ENCODE measurements at places on chromosomes 1 and 21. TPM values are rescaled to one million over a fixed set of nuclear protein-coding genes. Genes with fewer than 3 reads are reported as not detected.

DNA sequence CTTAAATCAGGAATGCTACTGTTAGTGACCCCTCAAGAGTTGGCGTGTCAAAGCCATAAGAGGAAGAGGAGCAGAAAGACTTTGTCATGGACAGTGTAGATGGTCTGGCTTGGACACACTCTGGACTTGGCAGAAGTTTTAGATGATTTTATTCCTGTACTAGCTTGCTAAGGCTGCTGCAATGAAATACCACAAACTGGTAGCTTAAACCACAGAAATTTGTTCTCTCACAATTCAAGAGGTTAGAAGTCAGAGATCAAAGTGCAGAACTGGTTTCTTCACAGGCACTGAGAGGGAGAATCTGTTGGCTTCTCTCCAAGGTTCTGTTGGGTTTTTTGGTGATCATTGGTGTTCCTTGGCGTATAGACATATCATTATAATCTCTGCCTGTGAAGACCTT is 869.8 kb upstream of the B3GALT2 start:
- no peak for DNase-seq

DNA sequence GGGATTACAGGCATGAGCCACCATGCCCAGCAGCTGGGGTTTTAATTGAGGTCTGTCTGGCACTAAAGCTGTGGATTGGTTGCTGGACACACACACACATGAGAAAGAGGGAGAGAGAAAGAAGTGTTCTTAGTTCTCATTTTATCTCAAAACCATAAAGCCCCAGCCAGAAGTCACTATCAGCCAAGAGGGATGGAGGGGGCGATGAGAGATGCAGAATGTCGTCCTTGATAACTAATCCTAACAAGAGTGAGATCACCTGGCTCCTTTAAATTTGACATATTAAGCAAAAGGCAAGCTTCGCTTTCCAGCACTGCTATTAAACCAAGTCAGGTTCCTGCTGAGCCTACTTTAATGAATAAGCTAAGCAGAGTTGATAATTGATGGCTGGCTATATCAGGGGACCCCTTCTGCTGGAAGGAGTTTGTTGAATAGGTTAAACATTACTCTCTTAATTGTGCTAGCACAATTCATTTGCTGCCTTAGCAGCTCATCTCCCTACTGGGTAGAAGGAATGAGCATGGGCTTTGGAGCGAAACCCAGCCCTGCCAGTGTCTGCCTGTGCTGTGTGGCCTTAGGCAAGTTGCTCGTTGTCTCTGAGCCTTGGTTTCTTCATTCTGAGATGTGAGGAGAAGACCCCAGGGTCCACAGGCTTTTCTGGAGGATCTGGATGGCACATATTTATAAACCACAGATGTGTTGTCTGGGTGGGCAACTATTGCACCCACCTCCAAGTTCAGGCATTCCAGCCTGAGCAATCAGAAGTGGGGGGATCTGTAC is 50.8 kb downstream of the ALPL start:
- DNase-seq, result no peak

- peak; percentile 35 for DNase-seq
These were observed 214.1 kb downstream of the NUF2 start for GRCh38 chr1:163535807-163536206.

DNA sequence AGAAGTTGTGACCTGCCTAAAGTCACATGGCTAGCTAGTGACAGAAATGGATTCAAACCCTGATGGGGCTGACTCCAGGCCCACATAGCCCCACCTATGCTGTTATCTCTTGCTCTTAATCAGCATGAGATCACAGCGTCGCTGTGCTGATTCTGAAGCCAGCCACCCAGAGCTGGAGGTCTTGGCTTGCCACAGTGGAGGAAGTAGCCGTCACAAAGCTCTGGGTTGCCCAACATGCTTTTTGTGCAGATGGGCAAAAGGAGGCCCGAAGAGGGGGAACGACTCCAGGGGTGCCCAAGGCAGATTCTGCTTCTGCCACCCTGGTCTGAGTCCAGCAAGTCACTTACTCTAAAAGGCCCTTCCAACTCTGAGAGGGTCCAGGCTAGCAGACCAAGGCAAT is 14.7 kb upstream of the MFSD2A start:
- DNase-seq, result no peak

- no peak for DNase-seq
These were observed 51.7 kb downstream of the SKI start for GRCh38 chr1:2279817-2280216.

TMEM240 gene
- total RNA-seq, result 3.5 TPM

FMN2 gene
- 0.27 TPM for total RNA-seq

DNA sequence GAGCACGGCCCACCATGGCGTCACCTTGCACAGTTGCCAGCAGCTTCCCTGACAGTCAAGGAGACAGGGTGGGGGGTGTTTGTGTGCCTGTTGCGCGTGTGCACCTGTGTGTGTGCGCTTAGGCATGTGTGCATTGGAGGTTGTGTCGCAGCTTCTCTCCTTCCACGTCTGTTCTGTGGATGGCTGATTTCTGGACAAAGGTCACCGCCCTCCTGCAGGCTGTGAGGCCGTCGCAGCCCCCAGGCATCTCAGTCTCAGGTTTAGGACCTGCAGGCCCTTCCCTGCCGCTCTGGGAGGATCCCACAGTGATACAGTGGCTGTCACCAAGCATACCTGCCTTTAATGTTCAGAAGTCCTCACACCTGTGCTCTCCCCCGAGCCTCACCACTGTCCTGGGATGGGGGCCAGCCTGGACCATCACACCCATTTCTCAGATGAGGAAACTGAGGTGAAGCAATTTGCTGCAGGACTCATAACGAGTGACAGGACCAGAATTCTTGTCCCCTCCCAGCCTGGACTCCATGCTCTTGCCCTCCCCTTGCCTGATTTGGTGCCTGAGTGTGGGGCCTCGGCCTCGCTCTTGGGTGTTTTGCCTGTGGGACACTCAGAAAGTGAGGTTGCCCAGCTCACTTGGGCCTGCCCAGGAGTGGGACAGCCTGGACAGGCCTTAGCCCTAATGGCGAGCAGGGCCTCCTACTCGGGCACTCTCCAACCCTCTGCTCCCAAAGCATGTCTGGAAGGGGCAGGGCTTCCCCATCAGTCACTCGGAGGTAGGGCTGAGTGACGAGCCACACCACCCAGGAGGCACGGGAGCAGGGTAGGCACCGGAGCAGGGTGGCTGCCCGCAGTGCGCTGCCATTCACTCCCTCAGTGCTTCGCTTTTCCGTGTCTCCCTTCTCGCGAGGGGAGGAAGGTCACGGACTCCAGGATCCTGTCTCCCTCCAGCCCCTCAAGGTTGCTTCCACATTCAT is 22.6 kb downstream of the COQ8A start:
- no peak for DNase-seq

KLHDC9 gene
- total RNA-seq, result 1.0 TPM

CRYBG2 gene
- total RNA-seq, result 0.22 TPM

DNA sequence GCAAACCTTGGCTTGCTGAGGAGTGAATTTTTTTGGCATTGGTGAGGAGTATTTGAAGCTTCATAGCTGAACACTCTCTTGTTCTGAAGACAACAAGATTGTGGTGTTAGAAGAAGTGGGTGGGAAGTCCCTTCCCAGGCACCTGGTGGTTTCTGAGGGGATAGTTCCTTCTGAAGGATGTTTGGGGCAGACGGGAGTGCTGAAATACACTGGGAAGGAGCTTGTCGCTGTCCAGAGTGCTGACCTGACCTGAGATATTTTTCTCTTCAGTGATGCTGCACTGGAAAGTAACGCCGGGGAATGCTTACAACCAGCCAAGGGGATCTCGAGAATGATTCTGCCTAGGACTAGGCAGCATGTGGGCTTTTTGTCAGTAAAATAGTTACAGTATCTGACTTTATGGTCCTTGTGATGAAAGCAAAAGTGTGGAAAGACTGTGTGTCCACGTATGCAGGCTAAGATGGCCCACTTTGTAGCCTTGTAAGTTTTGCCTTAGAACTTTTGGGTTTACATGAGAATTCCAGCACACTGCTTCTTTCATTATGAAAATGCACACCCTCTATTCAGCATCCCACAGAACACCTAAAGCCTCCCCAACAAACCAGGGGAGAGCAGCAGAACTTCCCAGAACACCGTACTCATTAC is 33.1 kb upstream of the NFASC start:
- DNase-seq, result peak; percentile 76

C8A gene
- total RNA-seq, result not detected

DNA sequence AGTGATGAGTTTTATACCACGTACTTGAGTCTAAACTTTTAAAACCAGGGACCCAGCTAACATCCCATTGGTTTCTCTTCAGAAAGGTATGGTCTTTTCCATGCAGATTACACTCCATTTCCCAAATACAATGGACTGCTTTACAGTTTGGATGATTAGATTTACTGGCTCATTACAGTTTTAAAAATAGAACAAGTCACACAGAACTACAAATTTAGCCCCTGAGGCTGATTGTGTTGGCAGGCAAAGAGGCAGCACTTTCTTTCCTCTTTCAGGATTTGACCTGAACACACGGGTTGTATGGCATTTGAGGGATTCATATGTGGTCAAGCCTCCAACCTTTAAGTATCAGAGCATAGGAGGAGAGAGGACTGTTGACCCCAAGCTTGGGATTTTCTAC is 21.8 kb upstream of the VTCN1 start:
- DNase-seq, result no peak

PLEKHN1 gene
- total RNA-seq, result not detected

SORT1 gene
- total RNA-seq, result 11.6 TPM

DNA sequence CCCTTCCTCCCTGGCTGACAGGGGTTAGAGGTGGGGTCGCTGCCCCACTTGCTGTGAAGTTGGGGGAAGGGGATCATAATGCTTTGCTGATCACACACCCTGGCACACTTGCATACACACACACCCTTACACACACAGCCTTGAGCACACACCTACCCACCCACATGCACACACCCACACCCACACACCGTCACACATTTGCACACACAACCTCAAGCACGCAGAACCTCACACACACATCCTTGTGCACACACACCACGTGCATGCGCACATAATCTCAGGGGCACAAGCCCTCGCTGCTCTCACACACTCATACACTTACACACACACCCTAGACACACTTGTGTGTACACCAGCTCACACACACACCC is 16.4 kb upstream of the TNFRSF8 start:
- no peak for DNase-seq

- DNase-seq, result no peak
These were observed 341.7 kb downstream of the PCP4 start for GRCh38 chr21:40208948-40209345.

DNA sequence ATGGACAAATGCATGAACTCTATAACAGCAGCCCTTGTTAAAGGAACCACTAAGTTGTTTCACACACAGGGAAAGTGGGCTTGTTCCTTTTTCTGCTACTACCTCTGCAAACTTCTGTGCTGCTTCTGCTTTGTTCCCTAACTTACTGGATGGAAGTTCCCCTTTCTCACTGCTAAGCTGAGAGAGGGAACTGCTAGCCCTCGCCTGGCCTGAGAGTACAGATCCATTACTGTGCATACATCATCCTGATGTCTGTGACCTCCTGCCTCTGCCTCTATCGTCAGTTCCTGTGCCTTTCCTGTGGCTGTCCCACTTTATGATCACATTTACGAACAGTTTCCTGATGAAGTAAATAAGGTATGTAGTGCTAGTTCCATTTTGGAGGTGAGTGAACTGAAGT is 3.5 kb downstream of the GNAT2 start:
- DNase-seq, result peak; percentile 71

DNA sequence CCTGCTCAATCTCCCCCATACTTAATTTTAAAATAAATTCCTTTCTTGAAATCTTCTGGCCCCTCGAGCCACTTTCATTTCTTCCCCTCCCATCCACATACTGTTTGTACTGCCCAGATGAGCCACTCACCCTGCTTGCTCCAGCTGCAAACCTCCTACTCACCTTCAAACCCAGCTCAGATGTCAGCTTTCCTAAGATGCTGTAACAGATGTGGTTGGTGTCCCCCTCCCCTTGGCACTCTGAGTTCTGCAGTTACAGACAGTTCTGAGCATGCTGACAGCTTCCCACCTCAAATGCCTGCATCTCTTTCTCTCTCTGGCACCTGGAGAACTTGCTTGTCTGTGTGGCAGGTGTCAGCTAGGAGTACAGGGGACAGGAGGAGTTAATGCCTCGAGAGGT is 106.7 kb downstream of the PTPRU start:
- DNase-seq, result no peak

- DNase-seq, result no peak
These were observed 147.0 kb downstream of the ST6GALNAC5 start for GRCh38 chr1:77014073-77014788.

- peak; percentile 61 for DNase-seq
These were observed 382.8 kb downstream of the AMY1C start for GRCh38 chr1:104132382-104132973.

AADACL3 gene
- total RNA-seq, result not detected

Data from muscle of leg (tissue), 16 donors.